GM12878 (cell line): ENCODE measurements at places on chromosomes 2 and 18. TPM values are rescaled to one million over a fixed set of nuclear protein-coding genes. Genes with fewer than 3 reads are reported as not detected.

MAT2A gene
- total RNA-seq: 255 and 286 TPM in 2 replicates

BOLA3 gene
- total RNA-seq: 62.6 and 63.5 TPM in 2 replicates

TIA1 gene
- 81.0 and 87.4 TPM in 2 replicates for total RNA-seq

FSHR gene
- total RNA-seq: not detected in 2 replicates

DNA sequence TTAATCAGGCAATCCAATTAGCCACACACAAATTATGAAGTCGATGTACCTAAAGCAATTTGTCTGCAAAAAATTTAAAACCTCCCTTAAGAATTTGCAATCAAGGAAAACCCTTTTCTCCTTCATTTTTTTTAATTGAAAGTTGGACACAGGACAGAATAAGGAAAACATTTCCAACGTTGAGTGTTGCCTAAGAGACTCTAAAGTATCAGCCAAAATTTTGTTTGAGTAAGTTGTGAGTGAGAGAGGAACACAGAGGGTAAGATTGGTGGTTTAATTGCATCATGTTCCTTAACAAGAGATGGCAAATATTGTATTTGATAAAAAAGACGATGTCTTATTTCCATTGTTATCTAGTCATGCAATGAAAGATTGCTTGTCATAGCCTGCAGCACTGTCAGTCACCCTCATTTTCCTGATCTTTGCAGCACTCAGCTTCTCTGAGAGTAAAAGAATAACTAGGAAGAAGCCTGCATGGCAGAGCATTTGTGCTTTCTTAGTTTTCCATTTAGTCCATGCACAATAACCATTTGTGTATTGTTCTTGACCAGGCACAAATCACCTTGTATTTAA, 115.5 kb downstream of the ICOS start:
- no peaks in the 10 kb centered on the region for H3K4me1 ChIP-seq
- H3K27ac ChIP-seq: no peak overlapping the region
- H3K4me3 ChIP-seq: no peak overlapping the region

DNA sequence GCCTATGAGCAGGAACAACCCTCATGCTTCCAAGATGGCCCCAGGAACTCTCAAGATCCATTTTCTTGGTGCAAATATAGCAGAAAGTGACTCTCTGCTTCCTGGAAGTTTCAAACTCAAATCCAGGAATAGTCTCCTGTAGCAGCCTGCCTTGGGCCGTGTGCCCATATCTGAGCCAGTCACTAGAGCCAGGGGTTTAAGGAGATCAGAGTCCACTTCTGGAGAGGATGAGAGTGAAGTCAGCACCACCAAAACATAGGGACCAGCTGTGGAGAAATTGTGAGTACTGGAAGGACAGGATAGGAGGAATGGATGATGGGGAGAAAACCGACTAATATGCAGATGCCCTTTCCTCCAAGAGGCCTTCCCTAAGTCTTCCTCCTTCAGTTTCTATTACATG, 33.2 kb downstream of the PSD4 start:
- H3K27me3 ChIP-seq: no peaks in the 10 kb centered on the region
- H3K36me3 ChIP-seq: peaks cover 3% of the 10 kb centered on the region
- DNase-seq: no peak
- H3K4me3 ChIP-seq: no peak overlapping the region
- H3K4me1 ChIP-seq: no peaks in the 10 kb centered on the region

GRCh38 chr18:26466026-26466425, 82.3 kb downstream of the KCTD1 start:
- no peaks in the 10 kb centered on the region for H3K27me3 ChIP-seq
- no peak for DNase-seq
- no peaks in the 10 kb centered on the region for H3K36me3 ChIP-seq
- H3K27ac ChIP-seq: no peak overlapping the region
- H3K4me3 ChIP-seq: no peak overlapping the region

- H3K27me3 ChIP-seq: peaks cover 5% of the 10 kb centered on the region; the same call in 1 of the 2 replicates
- peaks cover 26% of the 10 kb centered on the region for H3K4me1 ChIP-seq
- DNase-seq: no peak
Observed at GRCh38 chr2:68762665-68763064, 28.1 kb downstream of the ARHGAP25 start.

DNA sequence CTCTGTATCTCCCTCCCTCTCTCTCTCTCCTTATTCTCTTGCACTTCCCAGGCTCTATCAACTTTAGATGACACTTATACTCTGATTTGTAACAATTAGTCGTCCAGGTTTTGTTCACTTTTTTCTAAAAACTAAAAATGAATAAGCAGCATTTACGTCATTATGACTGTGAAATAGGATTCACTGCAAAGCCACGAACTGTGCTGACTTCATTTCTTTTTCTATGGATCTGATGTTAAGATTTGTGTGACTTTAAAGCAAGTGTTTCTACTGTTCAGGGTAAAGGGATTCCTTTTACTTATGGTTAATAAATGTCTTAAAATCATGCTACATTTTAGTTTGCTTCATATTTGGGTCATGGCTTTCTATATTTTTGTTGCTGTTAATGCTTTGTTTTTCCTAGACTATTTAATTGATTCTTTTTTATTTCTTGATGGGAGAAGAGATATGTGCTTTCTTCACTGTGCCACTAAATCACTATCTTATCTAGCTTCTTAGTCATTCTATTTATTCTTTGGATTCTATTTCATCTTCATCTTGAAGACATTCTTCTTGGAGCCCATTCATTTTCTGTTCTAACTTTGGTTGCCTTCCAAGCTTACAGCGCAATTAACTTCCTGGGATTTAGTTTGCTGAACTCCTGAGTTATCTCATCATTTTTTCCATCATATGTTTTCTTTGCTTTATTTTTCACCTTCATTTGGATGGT, 480.4 kb upstream of the TRIB2 start:
- no peaks in the 10 kb centered on the region for H3K4me1 ChIP-seq
- H3K4me3 ChIP-seq: no peak overlapping the region
- H3K27ac ChIP-seq: no peak overlapping the region

DNA sequence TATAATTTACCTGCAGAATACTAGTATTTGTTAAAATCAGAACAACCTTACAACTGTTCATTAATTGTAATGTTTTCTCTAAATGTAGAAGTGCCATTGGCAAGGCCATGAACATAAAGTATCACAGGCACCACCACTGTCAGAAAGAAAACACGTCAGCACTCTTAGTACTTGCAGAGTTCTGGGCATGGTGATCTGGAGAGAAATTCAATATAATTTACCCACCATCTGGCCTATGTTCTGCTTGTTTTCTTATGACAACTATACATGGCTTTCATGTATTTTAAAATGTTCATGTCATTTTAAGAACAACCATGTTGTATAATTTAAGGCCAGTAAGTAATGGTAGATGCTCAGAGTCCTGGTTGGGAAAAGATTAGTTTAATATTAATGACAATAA, 114.2 kb upstream of the SULT1C3 start:
- DNase-seq: no peak
- H3K27ac ChIP-seq: no peak overlapping the region
- H3K4me3 ChIP-seq: no peak overlapping the region

- no peaks in the 10 kb centered on the region for H3K36me3 ChIP-seq
- H3K27me3 ChIP-seq: no peaks in the 10 kb centered on the region
- no peak overlapping the region for H3K4me3 ChIP-seq
- DNase-seq: no peak
- H3K27ac ChIP-seq: no peak overlapping the region
- peaks cover 12% of the 10 kb centered on the region for H3K4me1 ChIP-seq
Observed at GRCh38 chr18:23872701-23873550, 141.6 kb upstream of the TTC39C start.

DNA sequence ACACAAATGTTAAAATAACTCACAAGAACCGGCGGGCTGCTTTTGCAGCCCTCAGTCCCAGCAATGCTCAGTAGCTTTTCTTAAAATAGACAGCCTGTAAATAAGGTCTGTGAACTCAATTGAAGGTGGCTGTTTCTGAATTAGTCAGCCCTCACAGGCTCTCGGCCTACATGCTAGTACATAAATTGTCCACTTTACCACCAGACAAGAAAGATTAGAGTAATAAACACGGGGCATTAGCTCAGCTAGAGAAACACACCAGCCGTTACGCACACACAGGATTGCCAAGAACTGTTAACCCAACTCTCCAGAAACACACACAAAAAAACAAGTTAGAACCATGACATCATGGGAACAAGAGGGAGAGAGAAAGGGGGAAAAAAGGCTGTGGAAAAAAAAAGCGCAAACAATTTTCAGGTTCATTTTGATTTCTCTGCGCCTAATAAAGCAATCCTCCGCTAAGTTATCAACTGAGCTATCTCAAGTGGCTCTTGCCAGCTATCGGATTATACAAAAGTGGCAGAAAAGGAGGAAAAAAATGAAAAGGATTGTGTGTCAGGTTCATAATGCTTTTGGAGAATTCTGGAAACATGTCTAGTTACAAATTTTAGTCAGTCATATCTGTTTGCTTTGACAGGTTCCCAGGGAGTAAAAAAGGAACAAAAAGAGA, 89.1 kb downstream of the ZEB2 start:
- H3K4me3 ChIP-seq: no peak overlapping the region
- H3K4me1 ChIP-seq: no peaks in the 10 kb centered on the region
- H3K27me3 ChIP-seq: peaks cover 2% of the 10 kb centered on the region
- H3K27ac ChIP-seq: no peak overlapping the region
- DNase-seq: peak; percentile 38

- no peaks in the 10 kb centered on the region for H3K27me3 ChIP-seq
- H3K4me3 ChIP-seq: peak overlapping the region; percentile 63
- DNase-seq: no peak
- peaks cover 3% of the 10 kb centered on the region; the same call in 1 of the 2 replicates for H3K4me1 ChIP-seq
- H3K36me3 ChIP-seq: no peaks in the 10 kb centered on the region
- no peak overlapping the region for H3K27ac ChIP-seq
Observed at GRCh38 chr2:217789736-217790181, 213.0 kb downstream of the TNS1 start.

DNA sequence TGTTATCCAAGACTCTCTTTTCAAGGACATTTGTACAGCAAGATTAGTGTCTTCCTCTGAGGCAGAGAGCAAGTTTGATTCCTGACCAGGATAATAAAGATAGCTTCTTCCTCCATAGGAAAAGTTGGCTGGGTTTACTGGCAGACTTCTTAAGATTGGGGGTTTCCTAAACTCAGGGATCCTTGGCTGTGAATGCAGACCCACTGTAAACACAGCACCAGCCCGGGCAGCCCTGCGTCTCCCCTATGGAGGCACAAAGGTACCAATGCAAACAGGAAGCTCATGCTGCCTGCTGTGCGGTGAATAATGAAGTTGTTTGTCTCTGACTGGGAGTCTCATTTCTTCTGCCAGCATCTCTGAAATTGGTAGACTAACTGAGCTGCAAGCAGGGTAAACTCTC, 96.2 kb upstream of the ARHGAP28 start:
- H3K4me1 ChIP-seq: no peaks in the 10 kb centered on the region
- no peak for DNase-seq
- H3K36me3 ChIP-seq: no peaks in the 10 kb centered on the region
- no peak overlapping the region for H3K4me3 ChIP-seq
- no peak overlapping the region for H3K27ac ChIP-seq

DNA sequence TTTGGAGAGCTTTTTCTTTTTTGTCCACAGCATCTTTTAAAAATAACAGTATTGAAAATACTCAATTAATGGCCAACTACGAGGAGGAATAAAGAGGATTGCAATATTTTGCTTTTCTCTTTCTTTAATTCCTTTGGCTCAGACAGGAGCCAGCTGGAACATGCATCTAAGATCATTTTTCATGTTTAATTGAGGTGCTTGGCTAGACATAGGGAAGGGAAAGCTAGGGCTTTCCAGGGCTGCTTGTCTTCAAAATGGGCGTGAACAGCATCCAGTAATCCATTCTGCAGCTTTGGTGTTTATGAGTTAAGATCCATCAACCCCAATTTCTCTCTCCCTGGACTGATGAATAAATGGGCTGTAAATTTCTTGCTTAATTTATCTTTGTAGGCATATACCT, 323.0 kb downstream of the PTPRM start:
- H3K4me1 ChIP-seq: no peaks in the 10 kb centered on the region
- DNase-seq: no peak
- no peak overlapping the region for H3K27ac ChIP-seq
- H3K27me3 ChIP-seq: no peaks in the 10 kb centered on the region
- H3K36me3 ChIP-seq: no peaks in the 10 kb centered on the region

DNA sequence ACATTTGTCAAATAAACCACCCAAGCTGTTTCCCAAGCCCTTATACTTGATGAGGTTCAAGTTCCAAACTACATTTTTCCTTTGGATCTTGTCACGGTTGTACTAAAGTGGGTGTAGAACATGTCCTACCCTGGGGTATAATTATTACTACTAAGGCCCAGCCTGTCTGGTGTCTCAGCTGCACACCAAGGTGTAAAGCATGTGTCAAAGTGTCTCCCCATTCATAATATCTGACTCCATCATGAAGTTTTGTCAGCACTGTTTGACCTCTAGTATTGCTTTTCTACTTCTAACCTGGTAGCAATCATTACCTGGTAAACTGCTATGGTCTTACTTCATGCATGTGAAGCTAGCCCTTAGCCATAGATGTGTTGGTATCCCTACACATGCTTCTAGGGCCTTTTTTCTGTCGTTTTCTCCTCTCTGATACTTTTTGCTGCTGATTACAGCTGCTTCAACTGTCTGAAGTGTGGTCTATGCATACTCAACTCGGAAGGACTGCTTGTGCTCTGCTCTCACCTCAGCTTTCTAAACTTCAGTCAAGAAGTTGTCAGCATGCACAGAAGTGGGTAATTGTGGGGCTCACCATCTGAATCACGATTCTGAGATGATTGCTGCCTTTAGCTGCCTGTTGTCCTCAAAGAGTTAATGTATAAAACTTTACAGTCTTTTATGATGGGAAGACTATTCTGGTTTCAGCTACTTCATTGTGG, 445.7 kb upstream of the TRIB2 start:
- peaks cover 9% of the 10 kb centered on the region for H3K4me1 ChIP-seq
- no peak overlapping the region for H3K27ac ChIP-seq
- no peak overlapping the region for H3K4me3 ChIP-seq
